Immature natural killer cell (primary cell): ENCODE measurements at places on chromosomes 12 and 14.

DNA sequence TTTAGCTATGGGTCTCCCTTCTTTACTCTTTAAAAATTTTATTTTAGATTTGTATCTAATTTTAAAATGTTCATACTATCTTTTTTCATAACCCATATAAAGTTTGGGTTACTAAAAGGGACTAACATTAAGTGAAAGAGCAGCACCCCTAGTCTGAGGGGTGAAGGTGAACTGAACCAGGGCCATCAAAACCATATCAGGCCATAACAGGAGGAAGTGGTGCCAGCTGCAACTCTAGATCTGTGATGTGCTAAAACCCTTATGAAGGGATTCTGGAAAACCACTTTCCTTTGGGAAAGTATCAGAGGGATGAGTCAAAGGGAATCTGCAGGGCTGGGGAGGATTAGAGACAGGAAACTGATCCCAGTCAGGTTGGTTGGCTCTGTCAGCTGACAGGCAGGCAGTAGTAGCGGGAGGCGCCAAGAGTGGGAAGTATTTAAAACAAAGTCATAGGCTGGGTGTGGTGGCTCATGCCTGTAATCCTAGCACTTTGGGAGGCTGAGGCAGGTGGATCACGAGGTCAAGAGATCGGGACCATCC is 162.5 kb downstream of the PPM1H start:
- no peak for DNase-seq

DNA sequence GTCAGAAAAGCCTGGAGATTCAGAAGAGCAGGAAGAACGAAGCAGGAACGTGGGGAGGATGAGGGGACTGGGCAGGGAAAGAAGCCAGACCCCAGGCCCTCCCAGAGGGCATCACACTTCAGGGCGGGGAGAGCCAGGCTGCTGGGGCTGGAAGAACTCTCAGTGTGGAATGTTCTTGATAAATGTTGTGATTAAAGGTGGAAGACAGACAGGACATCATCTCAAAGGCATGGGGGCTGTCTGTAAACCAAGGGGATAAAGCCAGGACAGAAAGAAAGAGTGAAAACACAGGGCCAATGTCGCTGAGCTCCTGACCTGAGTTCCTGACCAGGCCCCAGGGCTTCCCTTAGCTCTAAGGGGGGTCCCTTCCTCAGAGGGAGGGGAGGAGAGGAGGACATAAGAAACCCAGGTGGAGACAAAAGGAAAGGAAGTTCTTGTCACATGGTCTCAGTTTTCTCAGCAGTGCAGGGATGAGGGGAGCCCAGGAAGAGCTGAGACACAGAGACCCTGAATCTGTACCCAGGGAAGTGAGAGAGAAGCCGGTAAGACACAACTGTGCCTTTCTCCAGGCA is 56.3 kb downstream of the SETD3 start:
- no peak for DNase-seq

DNA sequence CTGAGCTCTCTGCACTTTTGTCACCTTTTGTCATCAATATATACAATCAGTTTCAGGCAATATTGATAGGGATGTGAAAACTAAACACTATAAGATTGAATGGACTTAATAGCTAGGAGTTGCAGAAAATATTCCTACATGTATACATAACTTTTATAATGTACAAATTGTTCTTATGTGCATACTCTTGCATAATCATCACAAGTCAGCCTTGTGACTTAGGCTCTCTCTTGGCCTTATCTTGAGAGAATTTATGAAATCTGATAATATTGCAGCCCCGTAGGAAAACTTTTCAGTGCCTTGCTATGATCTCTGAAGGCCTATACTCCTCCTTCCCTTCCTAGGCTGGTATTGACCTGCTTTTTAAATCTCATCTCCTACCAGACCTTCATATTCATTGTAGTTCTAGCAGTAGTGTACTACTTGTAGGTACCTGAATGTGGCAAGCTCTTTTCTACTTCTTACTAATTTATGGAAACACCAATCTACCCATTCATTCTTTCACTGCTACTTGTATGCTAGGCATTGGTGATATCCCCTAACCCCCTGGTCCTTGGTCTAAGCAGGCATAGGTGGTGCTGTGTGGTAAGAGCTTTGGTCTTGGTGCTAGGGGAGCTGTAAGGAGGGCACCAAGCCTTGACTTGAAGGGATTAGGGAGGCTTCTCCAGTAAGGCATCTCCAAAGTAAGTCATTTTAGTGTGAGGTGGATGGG is 100.0 kb downstream of the PRKCH start:
- DNase-seq: no peak

- no peak for DNase-seq
Measured at GRCh38 chr14:100979780-100980179, 76.3 kb upstream of the RTL1 start.

DNA sequence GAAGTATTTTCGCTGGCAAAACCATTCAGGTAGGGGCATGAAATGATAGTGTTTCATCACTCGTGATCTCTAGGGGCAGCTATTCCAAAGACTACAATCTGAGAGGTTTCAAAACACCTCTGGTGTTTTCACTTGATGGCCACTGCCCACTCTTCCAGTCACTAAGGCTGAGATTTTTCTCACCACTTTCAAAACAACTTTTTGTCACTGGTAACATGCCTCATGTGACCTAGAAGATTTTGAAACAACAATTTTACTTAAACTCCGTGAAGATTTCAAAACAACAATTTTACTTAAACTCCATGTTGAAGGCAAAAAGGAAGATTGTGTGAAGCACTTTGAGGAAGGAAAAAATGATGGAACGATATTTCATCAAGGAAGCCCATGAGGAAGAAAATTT is 1.2 kb upstream of the IRAK3 start:
- no peak for DNase-seq

DNA sequence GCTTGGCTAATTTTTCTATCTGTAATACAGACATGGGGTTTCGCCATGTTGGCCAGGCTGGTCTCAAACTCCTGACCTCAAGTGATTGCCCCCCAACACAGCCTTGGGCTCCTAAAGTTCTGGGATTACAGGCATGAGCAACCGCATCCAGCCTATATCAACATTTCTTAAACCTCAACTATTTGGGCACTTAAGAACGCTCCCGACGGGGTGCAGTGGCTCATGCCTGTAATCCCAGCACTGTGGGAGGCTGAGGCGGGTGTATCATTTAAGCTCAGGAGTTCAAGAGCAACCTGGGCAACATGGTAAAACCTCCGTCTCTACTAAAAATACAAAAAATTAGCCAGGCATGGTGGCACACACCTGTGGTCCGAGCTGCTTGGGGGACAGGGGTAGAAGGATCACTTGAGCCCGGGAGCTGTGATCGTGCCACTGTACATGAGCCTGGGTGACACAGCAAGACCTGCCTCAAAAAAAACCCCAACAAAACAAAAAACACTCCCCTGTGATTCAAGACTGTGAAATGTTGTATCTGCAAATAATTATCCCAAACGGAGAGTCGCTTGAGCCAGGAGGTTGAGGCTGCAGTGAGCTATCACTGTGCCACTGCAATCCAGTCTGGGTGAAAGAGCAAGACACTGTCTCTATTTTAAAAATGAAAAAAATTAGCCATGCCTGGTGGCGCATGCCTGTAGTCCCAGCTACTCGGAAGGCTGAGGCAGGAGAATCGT is 21.5 kb downstream of the PPTC7 start:
- no peak for DNase-seq

- no peak for DNase-seq
Measured at GRCh38 chr14:58305730-58306129, 7.4 kb downstream of the ARID4A start.

GRCh38 chr12:8052679-8053078 is 13.5 kb downstream of the C3AR1 start:
- no peak for DNase-seq

GRCh38 chr12:19801941-19802340 is 362.6 kb downstream of the AEBP2 start:
- no peak for DNase-seq

GRCh38 chr12:122949405-122949804 is 16.9 kb downstream of the ABCB9 start:
- no peak for DNase-seq

DNA sequence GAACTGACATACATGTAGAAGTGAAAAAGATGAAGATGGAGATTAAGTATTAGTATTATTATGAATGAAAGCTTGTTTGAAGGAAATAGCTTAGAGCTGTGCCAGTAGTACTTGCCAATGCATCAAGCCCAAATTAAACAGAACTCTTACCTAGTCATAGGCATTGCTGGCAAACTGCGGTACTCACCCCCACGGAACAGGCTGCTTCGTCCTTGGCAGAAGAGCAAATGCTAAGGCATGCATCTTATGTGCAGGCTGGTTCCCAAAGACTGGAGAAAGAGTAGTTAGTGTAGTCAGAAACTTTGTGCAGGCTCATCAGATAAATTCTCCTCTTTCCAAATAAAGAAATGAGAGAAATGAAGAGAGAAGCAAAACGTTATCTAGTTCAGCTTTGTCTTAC is 134.8 kb downstream of the CCDC59 start:
- DNase-seq: no peak

GRCh38 chr12:122023339-122024131 is 1.9 kb downstream of the BCL7A start:
- peak; percentile 8 for DNase-seq

- DNase-seq: no peak
Measured at GRCh38 chr14:72155379-72155993, 223.3 kb downstream of the RGS6 start.

- no peak for DNase-seq
Measured at GRCh38 chr12:53495903-53496751, 3.1 kb downstream of the MAP3K12 start.

DNA sequence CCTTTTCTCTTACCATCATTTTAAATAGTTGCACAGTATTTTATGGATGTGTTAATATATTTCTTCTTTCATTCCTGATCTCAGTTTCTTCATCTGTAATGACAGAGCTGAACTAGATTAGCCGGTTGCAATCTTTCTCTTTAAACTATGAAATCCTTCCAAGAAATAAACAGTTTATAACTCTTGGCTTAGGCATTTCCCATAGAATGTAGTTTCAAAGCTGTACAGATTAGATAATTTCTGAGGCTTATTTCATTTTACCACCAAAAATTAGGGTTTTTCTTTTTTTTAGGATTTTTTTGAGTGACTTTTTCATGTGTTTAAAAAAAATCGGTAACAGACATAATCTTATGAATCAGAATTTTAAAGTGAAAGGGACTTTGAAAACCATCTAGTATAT is 144.0 kb downstream of the RAD51B start:
- no peak for DNase-seq

- DNase-seq: no peak
Measured at GRCh38 chr14:53850714-53851296, 105.8 kb downstream of the BMP4 start.

DNA sequence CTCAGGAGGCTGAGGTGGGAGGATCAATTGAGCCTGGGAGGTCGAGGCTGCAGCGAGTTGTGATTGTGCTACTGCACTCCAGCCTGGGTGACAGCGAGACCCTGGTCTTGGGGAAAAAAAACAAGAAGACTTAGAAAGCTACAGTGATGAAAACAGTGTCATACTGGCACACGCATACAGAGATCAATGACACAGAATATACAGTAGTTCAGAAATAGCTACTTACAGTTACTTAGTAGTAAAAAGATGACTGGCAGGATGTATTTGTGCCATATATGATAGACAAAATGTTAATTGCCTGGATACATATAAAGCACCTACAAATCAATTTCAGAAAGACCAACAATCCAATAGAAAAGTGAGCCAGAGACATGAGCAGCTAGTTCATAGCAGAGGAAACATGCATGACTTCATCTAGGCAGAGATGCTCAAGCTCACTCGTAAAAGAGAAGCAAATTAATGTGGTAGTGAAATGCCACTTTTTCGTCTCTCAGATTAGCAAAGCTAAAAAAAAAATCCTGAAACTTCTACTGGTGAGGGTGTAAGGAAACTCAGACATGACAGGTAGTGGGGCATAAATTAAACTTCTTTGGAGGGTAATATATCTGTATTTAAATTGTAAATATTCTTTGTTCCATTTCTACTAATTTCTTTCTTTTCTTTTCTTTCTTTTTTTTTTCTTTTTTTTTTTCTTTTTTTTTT is 2.5 kb upstream of the ALDH2 start:
- DNase-seq: no peak

DNA sequence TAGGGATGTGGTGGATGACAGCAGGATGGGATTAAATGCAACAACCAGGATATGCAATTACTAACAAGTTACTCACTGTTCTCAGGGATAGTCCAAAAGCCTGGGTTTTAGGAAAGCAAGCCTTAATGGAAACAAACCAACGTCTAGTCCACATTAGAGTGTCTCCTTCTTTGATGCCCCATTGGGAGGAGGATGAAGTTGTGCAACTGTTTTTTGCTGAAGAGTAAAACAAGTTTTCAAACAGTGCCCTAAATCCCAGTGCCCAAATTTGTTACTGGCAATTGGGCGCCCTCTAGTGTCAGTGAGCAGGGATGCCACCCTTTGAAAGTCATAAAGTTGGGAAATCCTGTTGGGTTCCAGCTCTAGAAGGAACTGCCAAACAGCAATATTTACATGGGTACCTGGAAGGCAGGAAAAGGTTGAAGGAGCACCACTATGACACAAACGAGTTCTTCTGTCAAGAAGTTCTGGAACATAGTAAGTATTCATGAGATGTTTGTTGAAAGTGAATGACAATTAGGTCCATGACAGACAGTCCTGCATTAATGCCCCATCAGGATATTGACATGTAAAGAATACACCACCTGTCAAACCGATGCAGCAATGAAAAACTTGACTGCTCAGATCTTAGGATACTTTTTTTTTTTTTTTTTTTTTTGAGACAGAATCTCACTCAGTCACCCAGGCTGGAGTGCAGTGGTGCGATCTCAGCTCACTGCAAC is 11.1 kb upstream of the DPF3 start:
- DNase-seq: peak; percentile 69

GRCh38 chr12:129393357-129393937 is 510.4 kb downstream of the TMEM132D start:
- DNase-seq: no peak

GRCh38 chr14:22526218-22526617 is 62.8 kb downstream of the DAD1 start:
- no peak for DNase-seq

- no peak for DNase-seq
Measured at GRCh38 chr12:65318186-65318685, 39.8 kb downstream of the MSRB3 start.

DNA sequence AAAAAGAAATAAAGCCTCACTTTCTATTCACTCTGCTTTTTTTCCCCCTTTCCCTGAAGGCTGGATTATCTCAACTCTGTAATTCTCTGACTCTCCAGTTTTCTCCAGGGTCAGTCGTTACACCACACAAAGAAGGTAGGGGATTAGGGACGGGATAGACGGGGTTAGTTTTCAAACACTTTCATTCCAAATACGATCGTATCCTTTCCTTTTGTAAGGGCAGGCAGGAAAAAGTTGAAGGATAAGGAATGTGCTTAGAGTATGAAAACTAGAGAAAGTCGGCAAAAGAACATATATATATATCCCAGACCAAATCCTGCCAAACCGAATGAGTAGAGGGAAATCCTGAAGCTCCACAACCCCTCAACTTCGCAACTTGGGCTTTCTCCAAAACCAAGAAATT is 581 bp upstream of the ESYT1 start:
- no peak for DNase-seq

DNA sequence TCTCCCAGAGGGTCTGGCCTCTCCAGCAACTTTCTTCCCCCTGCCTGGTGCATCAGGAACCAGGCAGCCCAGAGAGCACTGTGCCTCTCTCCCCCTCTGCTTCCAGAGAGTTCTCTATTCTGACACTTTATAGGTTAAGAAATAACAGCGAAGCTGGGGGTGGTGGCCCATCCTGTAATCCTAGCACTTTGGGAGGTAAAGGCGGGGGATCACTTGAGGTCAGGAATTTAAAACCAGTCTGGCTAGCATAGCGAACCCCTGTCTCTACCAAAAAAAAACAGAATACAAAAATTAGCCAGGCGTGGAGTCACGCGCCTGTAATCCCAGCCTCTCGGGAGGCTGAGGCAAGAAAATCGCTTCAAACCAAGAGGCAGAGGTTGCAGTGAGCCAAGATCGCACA is 58.3 kb downstream of the ESRRB start:
- DNase-seq: no peak

GRCh38 chr14:90658541-90658967 is 157.7 kb downstream of the TTC7B start:
- DNase-seq: no peak
